ENCODE measurements at places on chromosomes 2 and 18.

GRCh38 chr18:12072996-12073395 is 20.6 kb upstream of the ANKRD62 start:
- DNase-seq, result no peak

DNA sequence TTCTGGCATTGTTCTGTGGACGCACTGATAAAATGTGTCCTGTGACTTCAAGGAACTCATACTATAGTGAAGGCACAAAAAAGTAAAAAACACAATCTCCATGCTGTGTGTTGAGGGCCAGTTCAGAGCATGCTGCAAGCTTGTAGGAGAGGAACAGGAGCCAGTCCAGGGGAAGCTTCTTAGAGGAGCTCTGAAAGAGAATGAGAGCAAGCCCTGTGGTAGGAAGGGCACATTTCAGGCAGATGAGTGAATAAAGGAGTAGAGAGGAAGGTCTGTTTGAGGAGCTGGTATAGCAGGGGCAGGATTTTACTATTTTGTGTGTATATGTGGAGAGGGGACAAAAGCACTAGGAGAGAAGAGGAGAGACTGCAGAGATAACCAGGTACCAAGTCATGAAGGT is 478.3 kb downstream of the ZEB2 start:
- DNase-seq, result no peak

DNA sequence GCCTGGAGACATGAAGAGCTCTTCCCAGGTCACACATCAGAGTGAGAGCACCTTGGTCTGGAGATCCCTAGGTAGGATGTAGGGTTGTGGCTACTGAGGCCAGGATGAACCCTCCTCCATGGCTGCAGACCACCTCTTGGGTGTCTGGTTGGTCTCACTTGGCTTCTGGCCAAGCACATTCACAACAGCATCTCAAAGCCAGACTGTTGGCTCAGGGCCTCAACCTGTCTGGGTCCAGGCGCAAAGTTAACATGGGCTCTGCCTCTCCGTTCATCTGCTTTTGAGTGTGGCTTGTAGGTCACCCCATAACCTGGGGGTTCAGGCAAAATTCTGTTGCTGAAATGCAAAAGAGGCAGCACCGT is 40.1 kb downstream of the RHOB start:
- no peak for DNase-seq

GRCh38 chr2:218396688-218397462 is 2.8 kb upstream of the CTDSP1 start:
- peak; percentile 51 for DNase-seq

- DNase-seq, result no peak
Measured at GRCh38 chr2:64915510-64915900, 73.7 kb upstream of the SLC1A4 start.

- no peak for DNase-seq
Measured at GRCh38 chr18:27861539-27861938, 315.4 kb downstream of the CDH2 start.

DNA sequence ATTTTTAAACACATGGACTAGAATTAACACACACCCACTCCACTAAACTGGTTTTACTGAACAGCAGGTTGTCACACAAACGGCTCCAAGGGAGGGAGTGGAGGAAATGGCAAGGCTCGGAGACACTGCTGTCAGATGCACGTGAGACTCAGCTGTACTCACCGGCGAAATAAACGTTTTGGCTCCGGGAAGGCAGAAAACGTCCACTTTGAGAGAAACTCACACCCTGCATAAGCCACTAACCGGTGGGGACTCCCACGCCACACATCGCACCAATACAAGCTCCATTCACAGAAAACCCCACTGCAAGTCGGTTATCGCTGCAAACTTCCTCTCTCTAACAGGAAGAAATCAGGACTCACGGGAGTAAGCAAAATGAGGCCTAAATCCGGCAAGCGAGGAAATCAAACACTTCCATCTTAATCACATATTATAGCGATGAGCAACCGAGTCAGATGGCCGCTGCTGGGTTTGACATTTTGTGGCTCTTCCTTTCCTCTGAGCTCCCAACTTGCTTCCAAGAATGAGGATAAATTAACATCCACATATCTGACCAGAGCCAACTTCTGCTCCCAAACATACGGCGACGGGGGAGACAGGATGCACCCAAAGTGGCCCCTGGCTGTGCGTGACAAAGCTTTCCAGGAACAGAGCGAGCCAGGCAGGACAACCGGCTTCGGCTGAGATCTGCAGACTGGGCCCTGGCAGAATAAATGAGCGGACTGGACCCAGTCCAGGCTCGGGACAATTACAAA is 63.5 kb downstream of the HDAC4 start:
- no peak for DNase-seq

- no peak for DNase-seq
Measured at GRCh38 chr2:57740891-57741290, 305.7 kb upstream of the VRK2 start.

GRCh38 chr2:33291278-33292013 is 185.0 kb upstream of the RASGRP3 start:
- peak; percentile 62 for DNase-seq

GRCh38 chr2:14751581-14751980 is 119.1 kb downstream of the LRATD1 start:
- no peak for DNase-seq

DNA sequence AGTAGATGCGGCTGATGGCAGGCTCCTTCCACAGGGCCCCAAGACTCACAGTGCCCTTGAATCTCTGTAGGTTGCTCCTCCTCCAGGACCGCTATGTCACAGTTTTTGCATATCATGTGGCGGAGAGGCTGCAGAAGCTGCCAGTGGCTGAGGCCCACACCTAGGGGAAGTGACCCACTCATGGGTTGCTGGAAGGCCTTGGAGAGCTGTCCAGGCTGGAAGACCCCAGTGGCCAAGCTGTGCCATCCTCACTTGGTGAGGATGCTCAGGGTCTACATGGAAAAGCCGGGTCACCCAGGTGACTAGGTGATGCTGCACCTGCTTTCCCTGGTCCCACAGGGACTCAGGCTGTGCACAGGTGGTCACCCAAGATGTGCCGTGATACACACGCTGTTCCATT is 90.6 kb downstream of the SEPTIN10 start:
- DNase-seq, result no peak

- DNase-seq, result no peak
Measured at GRCh38 chr2:61911510-61911909, 6.0 kb downstream of the COMMD1 start.

- no peak for DNase-seq
Measured at GRCh38 chr2:217204358-217204757, 344.5 kb upstream of the TNP1 start.

DNA sequence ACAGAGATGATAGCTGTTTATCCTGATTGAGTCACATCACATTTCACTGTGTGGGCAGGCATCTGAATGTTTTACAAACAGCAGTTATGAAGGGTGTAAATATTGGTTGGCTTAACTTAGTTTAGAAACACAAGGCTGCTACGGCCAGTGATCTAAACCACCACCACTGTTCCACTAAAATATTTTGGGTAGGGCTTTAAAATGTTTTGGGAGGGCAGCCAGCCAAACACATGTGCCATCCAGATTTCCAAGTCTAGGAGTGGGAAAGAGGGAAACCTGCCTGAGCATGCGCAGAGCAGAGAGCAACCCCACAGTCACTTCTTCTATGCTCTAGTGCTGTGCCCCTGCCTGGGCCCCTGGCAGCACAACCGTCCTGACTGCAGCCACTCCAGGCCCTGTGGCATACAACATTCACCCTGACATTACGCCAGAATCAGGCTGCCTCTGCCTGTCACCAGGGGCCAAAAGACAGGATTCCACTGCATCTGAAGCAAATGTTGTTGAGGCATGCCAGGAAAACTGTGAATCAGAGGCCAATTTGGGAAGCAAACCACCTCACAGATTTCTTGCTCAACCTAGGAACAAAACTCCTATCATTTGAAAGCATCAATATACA is 74.8 kb upstream of the COL5A2 start:
- peak; percentile 79 for DNase-seq

- DNase-seq, result no peak
Measured at GRCh38 chr2:47334356-47335136, 68.4 kb upstream of the MSH2 start.

DNA sequence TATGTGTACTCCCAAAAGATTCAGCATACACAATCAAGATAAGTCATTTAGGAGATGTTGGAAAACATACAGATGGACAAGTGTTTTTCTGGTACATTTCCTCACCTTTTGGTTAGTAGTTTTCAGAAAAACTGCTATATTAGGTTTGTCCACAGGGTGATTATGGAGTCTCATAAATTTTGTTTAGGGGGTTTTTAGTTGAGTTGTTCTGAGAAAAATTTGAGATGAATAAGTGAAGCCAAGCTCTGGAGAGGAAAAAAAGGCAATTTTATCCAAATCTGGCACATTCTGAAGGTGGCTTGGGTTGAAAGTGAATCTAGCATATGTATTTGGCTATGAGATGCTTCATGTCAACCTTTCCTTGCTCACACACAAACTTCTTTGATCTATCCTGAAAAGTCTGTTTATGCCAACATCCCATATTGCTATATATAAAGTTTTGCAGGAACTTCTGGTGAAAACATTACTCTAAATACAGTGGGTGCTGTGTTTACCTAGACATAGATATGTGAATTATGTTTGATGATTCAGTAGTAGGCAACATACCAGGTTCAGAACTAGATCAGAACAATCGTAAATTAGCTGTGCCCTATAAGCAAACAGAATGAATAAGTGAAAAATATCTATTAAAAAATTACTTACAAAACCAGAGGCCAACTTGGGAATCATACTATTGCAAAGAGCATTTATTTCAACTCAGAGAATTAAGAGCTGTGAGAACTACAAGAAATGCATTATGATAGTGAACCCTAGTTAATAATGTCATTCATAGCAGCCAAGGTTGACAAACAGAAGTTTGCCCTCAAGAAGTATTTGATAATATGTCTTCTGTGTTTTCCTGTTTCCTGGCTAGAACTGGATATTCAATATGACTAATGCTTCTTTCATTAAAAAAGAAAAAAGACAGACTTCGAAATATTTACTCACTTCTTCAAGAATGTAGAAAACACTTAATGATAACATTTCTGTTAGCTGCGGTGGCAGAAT is 552.0 kb downstream of the IRS1 start:
- peak; percentile 42 for DNase-seq

GRCh38 chr18:75754433-75754832 is 326.9 kb upstream of the SMIM21 start:
- no peak for DNase-seq

GRCh38 chr18:77320971-77321559 is 71.4 kb downstream of the GALR1 start:
- DNase-seq, result no peak

DNA sequence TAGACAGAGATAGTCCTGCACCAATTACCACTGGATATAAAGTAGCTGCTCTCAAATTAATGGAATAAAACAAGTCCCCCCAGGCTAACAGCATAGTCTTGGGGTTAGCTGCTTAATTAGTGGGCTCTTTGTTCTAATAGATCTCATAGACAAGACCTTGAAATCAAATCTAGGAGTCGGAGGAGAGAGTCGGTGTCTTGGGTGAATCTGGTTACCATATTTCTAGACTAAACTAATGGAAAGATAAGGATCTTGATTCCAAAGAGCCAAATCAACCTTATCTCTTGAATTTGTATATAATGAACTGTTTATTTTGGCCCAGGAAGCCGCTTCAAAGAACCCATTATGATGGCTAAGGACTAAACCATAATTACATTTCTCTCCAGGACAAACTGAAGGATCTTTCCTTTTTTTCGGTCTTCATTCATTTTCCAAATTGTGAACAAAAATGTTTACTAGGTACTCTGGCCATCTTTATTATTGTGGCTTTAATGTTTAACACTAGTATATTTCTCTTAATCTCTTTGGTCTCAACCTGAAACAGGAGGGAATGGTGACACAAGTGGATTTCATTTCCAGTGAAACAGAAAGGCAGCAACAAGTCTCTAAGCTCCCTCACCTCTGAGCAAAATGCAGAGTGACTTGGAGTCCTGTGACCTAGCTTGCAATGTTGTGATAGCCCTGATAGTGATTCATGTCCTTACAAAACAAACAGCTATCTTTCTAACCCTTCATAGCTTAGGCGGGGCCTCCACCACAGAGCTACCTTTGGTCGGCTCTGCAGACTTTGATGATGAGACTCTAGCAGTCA is 137.9 kb upstream of the PARD3B start:
- DNase-seq, result no peak

- DNase-seq, result no peak
Measured at GRCh38 chr2:170971071-170971470, 42.0 kb downstream of the GORASP2 start.

DNA sequence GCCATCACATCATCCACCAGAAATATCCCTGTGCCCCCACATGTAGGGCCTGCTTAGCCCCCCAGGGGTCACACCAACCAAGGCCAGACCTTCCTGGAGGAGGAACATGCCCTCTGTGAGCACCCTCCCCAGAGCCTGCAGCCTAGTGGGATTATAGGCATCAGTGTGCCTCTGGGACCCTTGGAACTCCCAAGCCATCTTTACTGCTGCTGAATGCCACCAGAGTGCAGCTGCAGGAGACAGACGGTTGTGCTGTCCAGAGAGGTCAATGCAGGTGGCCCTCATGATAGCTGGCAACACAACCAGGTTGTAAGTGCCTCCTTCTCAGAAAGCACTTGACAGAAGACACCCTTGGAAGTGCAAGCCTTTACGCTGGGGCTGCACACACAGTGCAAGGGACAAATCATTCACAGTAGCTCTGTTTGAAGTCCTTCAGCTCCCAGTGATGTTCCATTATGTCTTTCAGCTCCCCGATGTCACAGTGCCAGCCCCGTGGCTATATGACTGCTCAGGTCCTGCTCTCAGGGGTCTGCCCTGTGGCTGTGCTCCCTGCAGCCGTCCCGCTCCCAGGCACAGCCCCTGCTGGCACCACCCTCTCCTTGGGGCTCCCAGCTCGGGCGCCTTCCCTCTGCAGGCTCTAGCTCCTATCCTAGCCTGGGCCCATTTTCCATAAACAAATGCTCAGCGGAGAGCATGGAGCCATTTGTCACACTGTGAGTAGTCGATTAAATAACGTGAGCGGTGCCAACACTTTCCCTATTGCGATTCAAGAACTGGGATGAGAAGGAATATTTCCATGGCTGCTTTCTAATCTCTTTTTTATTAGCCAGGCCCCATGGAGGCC is 65.1 kb downstream of the EDAR start:
- DNase-seq, result no peak

DNA sequence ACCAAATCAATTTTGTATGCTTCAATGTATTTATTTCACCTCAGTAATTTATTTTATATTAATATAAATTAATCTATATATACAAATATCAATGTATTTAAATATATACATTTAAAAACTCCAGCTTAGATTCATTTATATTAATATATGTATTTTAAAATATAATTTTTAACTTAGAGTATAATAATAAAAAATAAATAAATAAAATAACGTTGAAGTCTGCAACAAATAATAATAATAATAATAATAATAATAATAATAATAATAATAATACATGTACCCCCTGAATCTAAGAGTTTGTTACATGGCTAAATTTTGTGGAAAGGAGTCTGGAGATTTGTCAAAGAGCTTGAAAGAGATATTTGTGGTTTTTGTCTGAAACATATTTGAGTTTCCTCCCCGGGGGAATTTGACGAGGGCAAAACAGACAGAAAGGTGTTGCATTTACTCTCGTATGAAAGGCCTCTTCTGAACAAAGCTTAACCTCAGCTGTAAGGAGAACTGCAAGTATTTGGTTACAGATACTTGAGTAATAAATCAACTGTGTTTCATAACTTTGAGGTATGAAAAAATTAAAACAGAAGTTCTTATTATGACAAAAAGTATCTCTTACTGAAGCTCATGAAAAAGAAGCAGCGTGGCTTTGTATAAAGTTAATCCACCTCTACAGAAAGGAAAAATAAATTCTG is 93.4 kb downstream of the CDH19 start:
- no peak for DNase-seq
